ENCODE measurements at places on chromosomes 11 and 22.

DNA sequence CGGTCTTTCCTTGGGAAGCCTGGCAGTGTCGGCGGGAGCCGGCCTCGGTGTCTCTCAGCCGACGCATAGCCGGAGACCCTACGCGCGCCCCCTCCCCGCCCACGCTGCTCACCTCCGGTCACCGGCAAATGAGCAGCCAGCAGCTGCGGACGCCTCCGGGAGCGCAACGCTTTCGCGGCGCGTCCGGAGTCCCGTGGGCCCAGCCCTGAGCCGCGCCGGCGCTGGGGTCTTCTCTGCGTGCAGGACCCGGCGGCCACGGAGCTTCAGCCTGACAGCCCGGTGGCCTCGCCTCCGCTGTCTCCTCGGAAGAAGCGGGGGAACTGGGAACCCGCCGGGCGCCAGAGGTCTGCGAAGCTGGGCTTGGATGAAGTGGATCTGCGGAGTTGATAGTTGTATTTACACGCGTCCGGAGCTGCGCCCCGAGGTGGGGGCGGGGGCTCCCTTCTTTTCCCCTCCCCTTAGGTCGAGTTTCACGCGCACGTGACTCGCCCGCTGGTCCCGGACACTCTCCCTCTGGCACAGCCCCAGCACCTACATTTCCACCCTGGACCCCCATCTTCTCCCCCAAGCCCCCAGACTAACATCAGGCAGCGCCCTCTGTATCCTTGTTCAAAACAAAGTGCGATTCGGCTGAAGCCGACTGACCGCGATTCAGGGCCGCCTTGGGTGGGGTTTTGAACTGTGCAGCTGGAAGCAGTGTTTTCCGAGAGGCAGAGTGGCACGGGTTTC lies at the start of gene SLC43A1:
SLC43A1 (minus strand) TSS at position 371 of the 729 bp plus-strand sequence. CDS start 1,591 bp downstream, outside the sequence.
- DNase-seq = no peak

- DNase-seq = no peak
Measured at GRCh38 chr11:98183034-98183433, 837.7 kb upstream of the CNTN5 start.

DNA sequence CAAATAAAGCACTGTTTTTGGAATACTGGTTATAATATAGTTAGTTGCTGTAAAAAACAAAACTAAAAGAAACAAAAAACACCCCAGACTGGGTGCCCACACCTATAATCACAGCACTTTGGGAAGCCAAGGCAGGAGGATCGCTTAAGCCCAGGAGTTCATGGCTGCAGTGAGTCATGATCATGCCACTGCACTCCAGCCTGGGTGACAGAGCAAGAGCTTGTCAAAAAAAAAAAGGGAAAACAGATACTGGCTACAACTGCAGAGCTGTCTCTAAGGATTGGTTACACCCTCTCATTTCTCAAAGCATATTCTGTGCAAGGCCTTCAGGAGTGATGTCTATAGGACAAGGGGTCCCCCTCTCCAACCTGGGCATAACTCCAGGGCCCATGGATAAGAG lies 14.6 kb upstream of the STK33 start:
- no peak for DNase-seq

DNA sequence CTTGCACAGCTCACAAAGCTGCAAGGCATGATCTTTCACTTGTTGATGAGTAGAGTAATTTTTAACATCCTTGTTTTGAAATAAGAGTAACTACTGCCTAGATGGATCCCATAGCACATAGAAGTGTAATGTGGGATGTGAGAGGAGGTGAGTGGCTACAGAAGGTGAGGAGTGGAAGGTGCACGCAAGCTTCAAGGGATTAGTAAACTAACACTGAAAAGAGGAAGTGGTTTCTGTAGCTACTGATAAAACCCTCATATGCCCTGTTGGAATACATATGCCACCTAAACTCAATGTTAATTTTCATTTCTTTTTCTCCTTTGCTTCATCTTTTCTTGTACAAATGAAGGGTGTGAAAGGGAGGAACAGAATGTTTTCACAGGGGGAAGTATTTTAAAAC lies 22.0 kb upstream of the CTSC start:
- no peak for DNase-seq

Measured in stimulated activated CD8-positive, alpha-beta memory T cell treated with anti-CD3 and anti-CD28 coated beads, Interleukin-7, amount 100 ng/mL, for 24 hours (primary cell).